ENCODE measurements at places on chromosomes 11 and 22. TPM values are rescaled to one million over a fixed set of nuclear protein-coding genes. Genes with fewer than 3 reads are reported as not detected.

Gene DEFB131B
- not detected for polyA plus RNA-seq

Gene CBL
- 0.94 TPM for polyA plus RNA-seq

Gene PKNOX2
- polyA plus RNA-seq = 4.1 TPM

Gene MFNG
- 8.2 TPM for polyA plus RNA-seq

Gene SLCO2B1
- polyA plus RNA-seq = 5.6 TPM

Gene TSPAN32
- polyA plus RNA-seq = 0.29 TPM

Gene EHF
- 0.18 TPM for polyA plus RNA-seq

Gene MMP13
- not detected for polyA plus RNA-seq

Gene KRTAP5-10
- polyA plus RNA-seq = not detected

Gene ABCC8
- 0.26 TPM for polyA plus RNA-seq

Gene P2RY2
- 44.9 TPM for polyA plus RNA-seq

- H3K4me1 ChIP-seq = no peaks in the 10 kb centered on the region
- no peak overlapping the region for H3K27ac ChIP-seq
- no peak overlapping the region for H3K4me3 ChIP-seq
- no peaks in the 10 kb centered on the region for H3K36me3 ChIP-seq
Observed at GRCh38 chr22:22201185-22201929, 43.2 kb upstream of the VPREB1 start.

DNA sequence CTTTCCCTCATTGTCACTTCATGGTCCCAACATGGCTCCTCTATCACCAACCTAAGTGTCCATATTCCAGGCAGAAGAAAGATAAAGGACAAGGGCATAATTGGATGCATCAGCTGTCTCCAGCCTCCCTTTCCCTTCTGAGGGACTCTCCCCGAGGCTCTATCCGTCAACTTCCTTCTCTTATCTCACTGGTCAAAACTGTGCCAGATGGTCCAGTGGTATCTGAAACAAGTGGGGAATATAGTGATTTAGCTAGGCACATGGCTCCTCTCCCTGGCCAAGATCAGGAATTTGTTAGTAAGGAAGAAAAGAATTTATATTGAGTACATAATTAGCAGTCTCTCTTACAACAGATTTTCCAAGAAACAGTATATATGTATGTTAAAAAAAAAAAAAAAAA lies 12.6 kb upstream of the SPON1 start:
- H3K27me3 ChIP-seq = no peaks in the 10 kb centered on the region
- H3K4me1 ChIP-seq = no peaks in the 10 kb centered on the region
- H3K4me3 ChIP-seq = no peak overlapping the region
- H3K27ac ChIP-seq = no peak overlapping the region

DNA sequence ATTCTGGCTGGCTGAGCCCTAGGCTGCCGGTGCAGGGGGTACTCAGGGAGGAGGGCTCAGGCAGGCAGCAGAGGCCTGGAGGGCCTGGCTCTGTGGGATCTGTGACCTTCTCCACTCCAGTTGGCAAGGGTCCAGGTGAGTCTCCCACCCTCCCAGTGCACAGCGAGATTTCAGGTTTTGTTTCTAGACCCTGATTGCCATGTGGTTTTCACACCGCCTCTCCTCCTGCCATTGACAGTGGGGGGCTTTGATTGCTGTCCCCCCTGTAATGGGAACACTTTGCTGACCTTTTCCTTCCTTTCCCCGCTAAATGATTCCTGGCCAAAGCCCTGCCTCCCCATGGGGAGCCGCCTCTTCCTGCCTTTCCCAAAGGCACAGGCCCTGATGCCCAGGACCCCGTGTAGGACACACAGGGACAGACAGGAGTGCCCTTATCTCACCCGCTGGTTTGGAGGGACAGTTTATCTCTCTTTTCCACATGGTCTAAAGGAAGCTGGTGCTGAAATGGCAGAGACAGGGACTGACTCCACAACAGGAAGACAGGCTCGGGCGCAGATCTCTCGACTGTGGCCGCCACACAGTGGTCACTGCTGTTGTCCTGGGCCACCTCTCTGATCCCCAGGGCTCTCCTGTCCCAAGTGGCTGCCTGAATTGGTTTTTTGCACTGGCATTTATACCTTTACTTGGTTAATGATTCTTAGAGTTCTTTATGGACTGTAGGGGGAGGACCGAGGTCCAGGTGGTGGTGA lies 43.4 kb downstream of the BCR start:
- no peak overlapping the region for H3K4me3 ChIP-seq
- H3K4me1 ChIP-seq = peaks cover 32% of the 10 kb centered on the region
- H3K36me3 ChIP-seq = no peaks in the 10 kb centered on the region
- DNase-seq = no peak

- H3K36me3 ChIP-seq = peaks cover 56% of the 10 kb centered on the region
- H3K4me3 ChIP-seq = no peak overlapping the region
- no peak overlapping the region for H3K27ac ChIP-seq
Observed at GRCh38 chr22:19892925-19893324, 38.3 kb upstream of the GNB1L start.

DNA sequence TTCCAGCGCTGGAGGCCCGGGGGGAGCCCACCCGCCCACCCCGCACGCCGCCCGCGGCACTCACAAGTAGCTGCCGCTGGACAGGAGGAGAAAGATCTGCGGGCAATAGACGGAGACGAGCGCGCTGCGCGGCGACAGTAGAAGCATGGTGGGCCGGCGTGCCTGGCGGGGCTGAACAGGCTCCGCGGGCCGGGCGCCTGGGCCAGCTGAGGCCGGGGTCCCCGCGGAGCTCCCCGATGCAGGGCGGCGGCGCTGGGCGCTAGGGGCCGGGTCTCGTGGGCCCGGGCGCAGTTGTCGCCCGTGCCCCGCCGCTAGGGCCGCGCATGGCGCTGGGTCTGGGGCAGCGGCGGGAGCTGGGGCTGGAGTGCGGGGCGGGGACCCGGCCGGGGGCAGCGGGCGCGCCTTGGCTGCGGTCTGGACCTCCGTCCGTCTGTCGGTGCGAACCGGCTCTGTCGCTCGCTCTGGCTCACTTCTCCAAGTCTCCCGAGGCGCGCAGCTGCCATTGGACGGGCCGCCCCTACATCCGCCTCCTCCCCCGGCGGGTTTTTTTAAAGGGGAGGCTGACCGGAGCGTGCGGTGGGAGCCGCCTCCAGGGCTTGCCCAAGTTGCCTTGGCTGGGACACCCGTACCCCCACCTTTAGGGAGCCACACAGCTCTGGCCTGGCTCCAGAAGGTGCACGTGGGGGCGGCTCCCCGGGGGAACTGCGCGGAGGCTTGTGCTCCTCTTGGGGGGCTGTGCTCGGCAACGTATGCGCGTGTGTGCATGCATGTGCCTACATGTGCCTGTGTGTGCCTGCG lies 4.7 kb downstream of the WNT7B start:
- DNase-seq = no peak
- H3K4me1 ChIP-seq = peaks cover 11% of the 10 kb centered on the region
- peak overlapping the region; percentile 50 for H3K4me3 ChIP-seq
- H3K27ac ChIP-seq = no peak overlapping the region
- no peaks in the 10 kb centered on the region for H3K36me3 ChIP-seq

- H3K4me3 ChIP-seq = no peak overlapping the region
- no peaks in the 10 kb centered on the region for H3K4me1 ChIP-seq
- DNase-seq = no peak
- H3K36me3 ChIP-seq = no peaks in the 10 kb centered on the region
- no peak overlapping the region for H3K27ac ChIP-seq
Observed at GRCh38 chr11:78855116-78855515, 280.5 kb upstream of the NARS2 start.

- no peaks in the 10 kb centered on the region for H3K36me3 ChIP-seq
- no peaks in the 10 kb centered on the region for H3K4me1 ChIP-seq
- no peak within 1 kb of the TSS for H3K4me3 ChIP-seq
Observed at GRCh38 chr11:65945430-65945911, at the start of gene TSGA10IP. TSS of gene TSGA10IP (plus strand) at chr11:65945480. CDS start at chr11:65945676, 196 bp downstream.

- H3K27ac ChIP-seq = no peak overlapping the region
- no peak overlapping the region for H3K4me3 ChIP-seq
- H3K27me3 ChIP-seq = no peaks in the 10 kb centered on the region
- DNase-seq = no peak
- no peaks in the 10 kb centered on the region for H3K36me3 ChIP-seq
- H3K4me1 ChIP-seq = no peaks in the 10 kb centered on the region
Observed at GRCh38 chr11:89347071-89347470, 144.1 kb downstream of the NOX4 start.

DNA sequence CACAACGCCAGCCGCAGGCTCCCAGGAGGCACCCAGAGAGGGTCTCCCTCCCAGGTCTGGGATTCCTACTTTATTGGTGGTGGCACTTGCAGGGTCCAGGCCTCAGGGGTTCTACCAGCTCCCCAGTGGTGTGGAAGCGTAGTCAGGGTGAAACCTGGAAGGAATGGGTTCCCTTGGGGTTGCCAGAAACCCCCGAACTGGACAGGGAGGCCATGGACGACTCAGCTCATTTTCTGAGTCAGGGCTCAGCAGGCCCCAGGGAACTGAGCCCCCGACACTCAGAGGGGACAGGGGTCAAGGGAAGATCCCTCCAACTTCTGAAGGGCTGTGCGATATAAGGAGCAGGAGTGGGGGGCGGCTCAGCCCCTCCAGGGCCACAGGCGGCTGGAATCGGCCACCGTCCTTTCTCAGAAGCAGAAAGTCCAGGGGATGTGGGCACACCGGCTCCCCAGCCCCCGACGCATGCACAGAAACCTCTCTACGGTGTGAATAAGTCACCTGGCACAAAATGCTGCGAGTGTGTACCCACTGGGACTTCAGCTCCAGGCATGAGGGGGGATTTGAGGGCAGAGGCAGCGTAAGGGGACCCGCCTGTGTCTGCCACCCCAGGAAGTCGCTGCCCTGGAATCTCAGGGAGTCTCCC lies 25.1 kb downstream of the MRGPRG start:
- H3K4me1 ChIP-seq = no peaks in the 10 kb centered on the region
- no peaks in the 10 kb centered on the region for H3K27me3 ChIP-seq
- no peaks in the 10 kb centered on the region for H3K36me3 ChIP-seq
- no peak for DNase-seq
- no peak overlapping the region for H3K4me3 ChIP-seq

DNA sequence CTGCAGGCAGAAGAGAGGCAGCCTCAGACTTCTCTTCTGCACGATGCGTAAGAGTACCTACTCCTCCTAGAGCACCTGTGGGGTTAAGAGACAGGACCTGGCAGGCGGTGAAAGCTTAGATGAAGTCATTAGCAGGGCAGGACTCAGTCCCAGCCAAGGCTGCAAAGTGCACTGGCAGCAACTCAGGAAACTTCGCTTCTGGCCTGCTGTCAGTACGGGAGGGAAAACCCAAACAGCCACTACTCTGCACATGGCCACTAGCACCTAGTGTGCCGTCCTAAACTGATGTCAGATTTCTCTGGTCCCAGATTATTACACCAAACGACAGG lies 8.8 kb upstream of the KLHL35 start:
- DNase-seq = no peak
- no peak overlapping the region for H3K4me3 ChIP-seq
- H3K27me3 ChIP-seq = no peaks in the 10 kb centered on the region
- H3K36me3 ChIP-seq = peaks cover 13% of the 10 kb centered on the region
- no peaks in the 10 kb centered on the region for H3K4me1 ChIP-seq

DNA sequence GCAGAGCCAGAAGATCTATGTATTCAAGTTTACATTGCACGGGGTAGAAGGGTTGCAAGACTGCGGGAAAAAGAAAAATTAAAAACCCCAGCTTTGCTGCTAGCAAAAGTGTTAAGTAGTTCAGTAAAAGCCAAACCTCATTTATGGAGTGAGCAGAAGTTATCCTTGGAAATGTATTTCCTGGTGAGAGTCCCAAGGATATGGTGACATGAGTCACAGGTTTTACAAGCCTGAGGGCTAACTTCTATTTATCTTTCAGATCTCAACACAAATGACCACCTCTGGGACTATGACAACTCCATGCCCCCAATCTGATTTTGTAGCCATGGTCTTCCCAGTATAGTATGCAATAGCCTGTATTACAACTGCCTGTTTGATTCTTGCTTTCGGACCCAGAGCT lies 26.1 kb downstream of the ABTB2 start:
- H3K27me3 ChIP-seq = no peaks in the 10 kb centered on the region
- no peak for DNase-seq
- H3K27ac ChIP-seq = peak overlapping the region; percentile 3
- peaks cover 50% of the 10 kb centered on the region for H3K4me1 ChIP-seq
- H3K36me3 ChIP-seq = no peaks in the 10 kb centered on the region
- no peak overlapping the region for H3K4me3 ChIP-seq

- no peaks in the 10 kb centered on the region for H3K27me3 ChIP-seq
- H3K4me3 ChIP-seq = no peak overlapping the region
- DNase-seq = no peak
- no peaks in the 10 kb centered on the region for H3K4me1 ChIP-seq
- no peaks in the 10 kb centered on the region for H3K36me3 ChIP-seq
Observed at GRCh38 chr11:62137881-62138629, 14.2 kb downstream of the INCENP start.

GRCh38 chr11:1530686-1531448 lies 41.2 kb downstream of the DUSP8 start:
- H3K27ac ChIP-seq = peak overlapping the region; percentile 89
- peaks cover 90% of the 10 kb centered on the region for H3K4me1 ChIP-seq
- no peak for DNase-seq
- H3K27me3 ChIP-seq = no peaks in the 10 kb centered on the region

- no peaks in the 10 kb centered on the region for H3K27me3 ChIP-seq
- H3K4me3 ChIP-seq = no peak overlapping the region
- no peak overlapping the region for H3K27ac ChIP-seq
- H3K4me1 ChIP-seq = no peaks in the 10 kb centered on the region
Observed at GRCh38 chr22:32576553-32577253, 102.1 kb downstream of the FBXO7 start.

- H3K4me3 ChIP-seq = no peak overlapping the region
- no peak for DNase-seq
- H3K36me3 ChIP-seq = no peaks in the 10 kb centered on the region
- H3K27ac ChIP-seq = no peak overlapping the region
- no peaks in the 10 kb centered on the region for H3K27me3 ChIP-seq
Observed at GRCh38 chr11:47961383-47961782, 19.0 kb upstream of the PTPRJ start.

DNA sequence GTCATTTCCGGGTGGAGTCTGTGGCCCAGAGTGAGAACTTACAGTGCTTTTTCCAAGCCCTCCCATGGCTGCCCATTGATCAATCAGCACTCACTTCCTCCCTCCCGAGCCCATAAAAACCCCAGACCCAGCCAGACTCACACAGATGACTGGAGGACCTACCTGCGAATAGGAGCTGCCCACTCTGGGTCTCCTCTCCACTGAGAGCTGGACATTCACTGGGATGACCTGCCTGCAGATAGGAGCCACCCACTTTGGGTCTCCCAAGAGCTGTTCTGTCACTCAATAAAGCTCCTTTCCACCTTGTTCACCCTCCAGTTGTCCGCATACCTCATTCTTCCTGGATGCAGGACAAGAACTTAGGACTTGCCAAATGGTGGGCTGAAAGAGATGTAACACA lies 56.0 kb upstream of the B3GNT6 start:
- no peak overlapping the region for H3K4me3 ChIP-seq
- H3K27me3 ChIP-seq = no peaks in the 10 kb centered on the region
- DNase-seq = no peak
- H3K27ac ChIP-seq = no peak overlapping the region

- no peak overlapping the region for H3K4me3 ChIP-seq
- no peak overlapping the region for H3K27ac ChIP-seq
- H3K4me1 ChIP-seq = no peaks in the 10 kb centered on the region
- H3K36me3 ChIP-seq = no peaks in the 10 kb centered on the region
Observed at GRCh38 chr11:80388536-80388935, 947.7 kb upstream of the TENM4 start.
